Stimulated activated CD8-positive, alpha-beta memory T cell treated with anti-CD3 and anti-CD28 coated beads, Interleukin-12 subunit alpha, Interleukin-12 subunit beta, amount 100 ng/mL, for 4 hours (primary cell): ENCODE measurements at places on chromosomes 6 and 20.

GRCh38 chr20:50861012-50861411, 66.2 kb downstream of the BCAS4 start:
- DNase-seq = no peak

DNA sequence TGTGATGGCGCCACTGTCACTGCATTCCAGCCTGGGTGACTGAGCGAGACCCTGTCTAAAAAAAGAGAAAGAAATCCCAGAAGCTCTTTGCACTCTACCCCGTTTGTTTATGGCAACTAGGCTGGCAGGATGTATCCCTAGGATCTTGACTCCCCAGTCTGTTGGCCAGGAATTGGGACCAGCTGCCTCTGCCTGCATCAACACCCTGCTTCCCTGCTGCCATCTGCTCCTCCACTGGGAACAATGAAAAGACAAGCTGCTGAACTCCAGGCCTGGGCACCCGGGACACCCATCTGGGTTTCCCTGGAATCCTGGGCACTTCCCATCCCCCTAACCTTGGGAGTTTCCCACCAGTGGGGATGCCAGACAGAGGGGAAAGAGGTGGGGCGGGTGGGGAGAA, 64.9 kb downstream of the CPNE5 start:
- DNase-seq = no peak

DNA sequence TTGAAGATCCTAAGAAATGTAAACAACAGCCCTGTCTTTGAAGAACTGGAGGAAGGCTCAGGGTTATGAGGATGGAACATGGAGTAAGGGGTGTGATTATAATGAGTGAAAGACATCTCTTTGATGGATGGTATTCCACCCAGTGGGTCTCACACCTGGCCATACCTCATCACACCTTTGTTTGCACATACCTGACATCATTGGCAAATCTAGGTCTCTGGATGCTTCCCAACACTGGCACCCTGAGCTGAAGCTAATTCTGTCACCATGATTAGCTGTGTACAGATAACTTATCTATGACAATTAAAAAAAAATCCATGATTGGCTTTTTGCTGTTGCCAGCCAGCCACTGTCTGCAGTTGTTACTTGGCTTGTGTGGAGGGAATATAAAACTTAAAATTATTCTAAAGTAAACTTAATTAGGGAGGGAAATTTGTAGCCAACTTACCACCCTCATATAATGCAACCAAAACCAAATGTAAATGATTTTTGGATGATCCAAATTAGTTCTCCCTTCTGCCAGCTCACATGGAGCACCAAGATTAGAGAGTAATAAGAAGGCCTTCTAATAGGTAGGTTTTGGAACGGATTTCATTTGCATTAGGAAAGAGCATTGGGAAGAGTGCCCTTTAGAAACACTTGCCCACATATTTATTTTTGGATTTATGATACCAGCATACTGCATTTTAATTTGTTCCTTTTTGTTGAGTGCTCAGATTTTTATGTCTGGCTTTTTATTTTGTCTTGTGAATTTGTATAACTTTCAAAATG, 249.5 kb downstream of the SOX4 start:
- no peak for DNase-seq

GRCh38 chr6:115999235-115999634, 61.5 kb downstream of the FRK start:
- DNase-seq = no peak
